ENCODE measurements at places on chromosomes 5 and 9.
A peak's percentile ranks its signal among the peaks of the same experiment; 100 is the strongest.

DNA sequence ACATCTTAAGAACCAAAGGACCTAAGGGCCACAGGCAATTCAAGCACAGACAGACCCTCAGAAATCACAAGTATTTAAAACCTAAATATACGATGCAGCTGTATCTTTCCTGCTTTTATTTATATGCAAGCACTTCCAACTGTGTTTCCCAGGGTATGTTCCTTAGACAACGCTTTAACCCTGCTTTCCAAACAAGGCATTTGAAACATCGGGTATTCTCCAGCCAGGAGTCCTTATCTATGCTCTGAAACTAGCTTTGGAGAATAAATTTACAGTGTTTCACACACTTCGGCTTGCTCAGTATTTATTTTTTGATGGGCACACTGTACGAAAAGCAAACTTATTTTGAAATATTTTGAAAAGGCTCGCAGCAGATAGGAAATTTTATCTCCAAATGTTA, 13.5 kb downstream of the NR6A1 start:
- no peak for DNase-seq

DNA sequence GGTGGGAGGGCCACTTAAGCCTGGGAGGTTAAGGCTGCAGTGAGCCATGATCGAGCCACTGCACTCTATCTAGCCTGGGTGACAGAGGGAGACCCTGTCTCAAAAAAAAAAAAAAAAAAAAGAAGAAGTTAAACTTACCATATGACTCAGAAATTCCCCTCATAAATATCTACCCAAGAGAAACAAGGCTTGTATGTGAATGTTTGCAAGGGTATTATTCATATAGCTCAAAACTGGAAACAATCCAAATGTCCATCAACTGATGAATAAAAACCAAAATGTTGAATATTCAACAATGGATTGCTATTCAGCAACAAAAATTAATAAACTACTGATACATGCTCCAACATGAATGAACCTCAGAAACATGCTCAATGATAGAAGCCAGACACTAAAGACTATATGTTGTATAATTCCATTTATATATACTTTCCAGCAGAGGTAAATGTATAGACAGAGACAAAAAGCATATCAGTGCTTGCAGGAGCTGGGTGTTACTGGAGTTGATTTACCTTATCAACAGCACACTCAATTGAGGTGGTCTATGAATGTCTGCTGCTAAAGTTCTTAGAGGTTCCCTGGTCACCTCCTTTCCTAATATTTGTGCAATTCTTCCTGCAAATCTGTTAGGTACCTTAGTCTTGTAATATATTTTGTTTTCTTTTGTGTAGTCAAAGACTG, 5.3 kb upstream of the SREK1 start:
- DNase-seq = peak; percentile 32

DNA sequence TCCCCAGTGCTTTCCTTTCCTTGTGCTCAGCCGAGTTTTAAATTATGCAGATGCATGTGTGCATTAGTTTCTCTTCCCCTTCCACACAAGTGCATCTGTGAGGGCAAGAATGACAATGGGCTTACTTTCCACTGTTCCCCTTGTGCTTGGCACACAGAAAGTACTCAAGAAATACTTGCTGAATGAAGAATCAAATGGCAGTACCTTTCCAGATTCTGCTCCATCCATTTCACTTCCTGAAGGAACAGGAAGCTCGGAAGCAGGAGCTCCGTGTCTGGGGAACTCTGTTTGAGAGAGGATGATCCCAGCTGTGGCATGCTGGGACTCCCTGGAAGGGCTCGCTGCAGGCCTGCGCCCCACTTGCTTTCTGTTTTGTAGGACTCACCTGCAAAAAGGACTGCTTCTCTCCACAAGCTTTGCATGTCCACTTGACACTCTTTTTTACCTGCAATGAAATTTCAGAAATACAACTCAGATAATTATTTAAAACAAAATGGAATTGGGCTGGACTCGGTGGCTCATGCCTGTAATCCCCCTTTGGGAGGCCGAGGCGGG, 5.5 kb downstream of the MRNIP start:
- no peak for DNase-seq

DNA sequence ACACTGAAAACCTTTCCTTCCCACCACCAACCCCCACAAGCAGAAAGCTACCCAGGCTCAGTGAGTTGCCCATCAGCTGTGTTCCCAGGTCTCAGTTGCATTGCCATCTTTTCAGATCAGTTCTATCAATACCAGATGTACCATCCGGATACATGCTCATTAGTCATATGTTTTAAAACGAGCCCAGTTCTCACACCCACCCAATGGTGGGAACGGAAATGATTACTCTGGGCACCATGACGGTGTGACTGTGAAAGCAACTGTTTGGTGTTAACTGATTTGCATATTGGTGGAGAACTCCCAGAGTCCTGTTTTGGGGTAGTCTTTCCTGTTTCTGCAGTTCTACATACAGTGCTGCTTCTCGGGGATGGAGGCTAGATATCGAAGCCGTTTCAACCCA, 212.3 kb downstream of the TRIM36 start:
- no peak for DNase-seq

- DNase-seq = peak; percentile 55
Measured at GRCh38 chr5:111747337-111747736, 9.7 kb downstream of the NREP start.

- no peak for DNase-seq
Measured at GRCh38 chr9:76423216-76424177, 29.3 kb upstream of the RFK start.

DNA sequence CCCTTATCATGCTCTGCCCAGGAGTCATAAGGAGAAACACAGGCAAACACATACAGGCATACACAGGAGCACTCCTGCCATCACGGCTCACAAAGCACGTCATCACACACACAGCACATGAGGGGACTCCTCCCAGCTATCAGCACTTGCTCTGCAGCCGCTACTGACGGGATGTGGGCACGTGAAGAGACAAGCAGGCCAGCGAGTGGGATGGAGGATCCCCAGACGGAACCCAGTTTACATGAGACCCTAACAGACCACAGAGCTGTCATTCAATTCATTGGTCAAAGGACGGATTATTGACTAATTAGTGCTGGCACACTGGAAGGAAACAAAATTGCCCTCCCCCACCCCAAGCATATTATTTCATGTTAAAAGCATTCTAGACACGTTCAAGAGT, 53.6 kb downstream of the SEMA4D start:
- no peak for DNase-seq

- peak; percentile 18 for DNase-seq
Measured at GRCh38 chr9:89497978-89498851, at the start of gene SEMA4D. Gene SEMA4D, minus strand, starts transcription at chr9:89498113. Its CDS starts 92,657 bp downstream, at chr9:89405456.

GRCh38 chr5:37839407-37840052, at the start of gene GDNF:
Gene GDNF, minus strand, starts transcription at chr5:37840041. Its CDS starts 5,245 bp downstream, at chr5:37834796.
- DNase-seq = no peak

Data from bronchial epithelial cell (primary cell).